ENCODE measurements at places on chromosomes 5 and 9.

DNA sequence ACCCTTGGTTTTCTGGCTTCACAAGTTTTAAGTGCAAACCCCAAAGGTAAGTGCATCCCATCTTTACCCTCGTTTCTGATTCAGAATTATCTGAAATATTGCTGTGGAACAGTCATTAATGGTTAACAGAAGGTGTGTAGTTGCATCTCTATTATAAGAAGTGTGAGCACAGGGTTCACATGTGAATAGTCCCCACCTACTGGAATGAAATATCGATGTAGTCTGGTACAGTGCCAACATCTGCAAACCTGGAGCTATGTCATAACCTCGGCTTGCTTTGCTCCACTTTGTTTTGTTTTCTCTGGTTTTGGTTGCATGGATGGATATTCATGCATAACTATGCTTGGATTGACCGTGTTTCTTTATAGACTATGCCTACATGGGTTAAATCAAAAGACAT, 12.6 kb downstream of the HTR4 start:
- no peaks in the 10 kb centered on the region for H3K4me1 ChIP-seq
- no peak for DNase-seq
- no peaks in the 10 kb centered on the region for H3K36me3 ChIP-seq
- no peak overlapping the region for H3K27ac ChIP-seq
- no peak overlapping the region for H3K4me3 ChIP-seq
- H3K27me3 ChIP-seq: no peaks in the 10 kb centered on the region

GRCh38 chr9:68416936-68417564, 60.6 kb downstream of the PGM5 start:
- no peaks in the 10 kb centered on the region for H3K27me3 ChIP-seq
- no peaks in the 10 kb centered on the region for H3K36me3 ChIP-seq
- H3K4me3 ChIP-seq: no peak overlapping the region
- H3K4me1 ChIP-seq: no peaks in the 10 kb centered on the region

GRCh38 chr9:26951794-26952193, 4.4 kb upstream of the IFT74 start:
- H3K36me3 ChIP-seq: no peaks in the 10 kb centered on the region
- DNase-seq: no peak
- H3K4me1 ChIP-seq: no peaks in the 10 kb centered on the region
- no peak overlapping the region for H3K27ac ChIP-seq
- H3K4me3 ChIP-seq: no peak overlapping the region

- no peak overlapping the region for H3K27ac ChIP-seq
- H3K4me3 ChIP-seq: no peak overlapping the region
- DNase-seq: peak; percentile 33
- no peaks in the 10 kb centered on the region for H3K4me1 ChIP-seq
These were observed 109.4 kb upstream of the DMRTA1 start for GRCh38 chr9:22337261-22337660.

DNA sequence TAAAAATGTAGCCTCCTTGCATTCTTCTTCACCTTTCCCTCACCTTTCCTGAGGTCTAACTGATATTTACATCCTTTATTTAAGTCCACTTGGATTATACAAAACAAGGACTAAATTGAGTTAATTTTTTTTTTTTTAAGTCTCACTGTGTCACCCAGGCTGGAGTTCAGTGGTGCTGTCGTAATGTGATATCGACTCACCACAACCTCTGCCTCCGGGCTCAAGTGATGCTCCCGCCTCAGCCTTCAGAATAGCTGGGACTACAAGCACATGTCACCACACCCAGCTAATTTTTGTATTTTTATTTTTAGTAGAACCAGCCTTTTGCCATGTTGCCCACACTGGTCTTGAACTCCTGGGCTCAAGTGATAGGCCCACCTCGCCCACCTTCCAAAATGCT, 195.3 kb downstream of the BNC2 start:
- no peaks in the 10 kb centered on the region for H3K27me3 ChIP-seq
- DNase-seq: no peak
- no peak overlapping the region for H3K27ac ChIP-seq
- H3K4me1 ChIP-seq: peaks cover 21% of the 10 kb centered on the region

DNA sequence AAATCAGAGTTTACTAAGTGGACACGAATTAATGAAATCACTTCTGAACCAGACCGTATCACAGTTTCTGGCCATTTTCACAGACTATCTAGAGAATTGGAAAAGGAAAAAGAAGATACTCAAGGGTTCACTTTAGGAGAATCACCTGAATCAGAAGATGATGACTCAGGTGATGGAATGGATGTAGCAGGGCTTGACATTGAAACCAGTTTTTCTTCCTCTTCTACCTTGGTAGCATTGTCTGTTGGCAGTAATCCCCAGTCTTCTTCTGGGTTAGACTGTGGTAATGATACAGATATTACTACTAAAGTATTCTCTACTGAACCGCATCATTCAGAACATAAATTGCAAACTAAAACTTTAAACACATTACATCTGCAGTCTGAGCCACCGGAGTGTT, 38.5 kb downstream of the ICE1 start:
- no peak overlapping the region for H3K4me3 ChIP-seq
- H3K4me1 ChIP-seq: no peaks in the 10 kb centered on the region
- H3K27me3 ChIP-seq: no peaks in the 10 kb centered on the region
- peaks cover 4% of the 10 kb centered on the region for H3K36me3 ChIP-seq
- no peak overlapping the region for H3K27ac ChIP-seq

GRCh38 chr9:88537761-88538091, 2.7 kb downstream of the NXNL2 start:
- H3K4me1 ChIP-seq: peaks cover 12% of the 10 kb centered on the region
- no peaks in the 10 kb centered on the region for H3K27me3 ChIP-seq
- no peaks in the 10 kb centered on the region for H3K36me3 ChIP-seq
- no peak overlapping the region for H3K4me3 ChIP-seq

- peaks cover 7% of the 10 kb centered on the region for H3K36me3 ChIP-seq
- H3K4me1 ChIP-seq: peaks cover 10% of the 10 kb centered on the region
- H3K4me3 ChIP-seq: no peak overlapping the region
- H3K27me3 ChIP-seq: no peaks in the 10 kb centered on the region
These were observed 40.2 kb downstream of the ACO1 start for GRCh38 chr9:32424616-32425015.

DNA sequence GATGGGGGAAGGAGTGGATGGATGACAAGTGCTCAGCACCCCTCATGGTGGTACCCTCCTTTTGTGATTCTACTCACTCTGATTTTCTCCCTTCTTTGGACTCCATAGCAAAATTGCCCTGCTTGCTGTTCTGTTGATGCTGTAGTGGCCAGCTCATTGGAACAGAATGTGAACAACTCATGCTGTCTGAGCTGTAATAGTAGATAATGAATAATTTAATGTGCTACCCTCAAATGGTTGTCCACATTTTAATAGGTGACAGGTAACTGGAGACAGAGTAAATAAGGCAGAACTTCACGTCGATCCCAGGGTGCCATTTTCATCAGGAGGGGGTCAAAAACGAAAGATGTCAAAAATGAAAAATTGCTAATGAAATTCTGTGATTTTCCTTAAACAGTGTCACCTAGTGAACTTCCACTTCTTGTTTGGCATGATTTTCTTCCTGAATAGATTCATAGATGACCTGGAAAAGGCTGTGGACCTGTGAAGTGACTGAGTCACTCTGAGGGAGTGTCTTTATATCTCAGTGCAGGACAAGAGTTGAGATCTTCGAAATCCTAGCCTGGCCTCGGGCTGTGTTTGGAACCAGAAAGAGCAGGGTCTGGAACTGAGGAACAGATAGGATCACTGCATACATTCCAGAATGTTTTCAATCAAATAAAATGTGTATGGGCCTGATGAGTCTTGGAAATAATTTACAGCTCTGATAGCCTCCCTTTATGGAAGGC, 270.2 kb downstream of the PSAT1 start:
- no peak overlapping the region for H3K4me3 ChIP-seq
- H3K4me1 ChIP-seq: no peaks in the 10 kb centered on the region
- H3K27me3 ChIP-seq: no peaks in the 10 kb centered on the region
- no peaks in the 10 kb centered on the region for H3K36me3 ChIP-seq
- peak; percentile 79 for DNase-seq
- H3K27ac ChIP-seq: no peak overlapping the region

GRCh38 chr5:167652690-167653089, 638.8 kb upstream of the WWC1 start:
- DNase-seq: peak; percentile 74
- no peaks in the 10 kb centered on the region for H3K36me3 ChIP-seq
- no peak overlapping the region for H3K4me3 ChIP-seq
- H3K27me3 ChIP-seq: no peaks in the 10 kb centered on the region
- no peak overlapping the region for H3K27ac ChIP-seq

DNA sequence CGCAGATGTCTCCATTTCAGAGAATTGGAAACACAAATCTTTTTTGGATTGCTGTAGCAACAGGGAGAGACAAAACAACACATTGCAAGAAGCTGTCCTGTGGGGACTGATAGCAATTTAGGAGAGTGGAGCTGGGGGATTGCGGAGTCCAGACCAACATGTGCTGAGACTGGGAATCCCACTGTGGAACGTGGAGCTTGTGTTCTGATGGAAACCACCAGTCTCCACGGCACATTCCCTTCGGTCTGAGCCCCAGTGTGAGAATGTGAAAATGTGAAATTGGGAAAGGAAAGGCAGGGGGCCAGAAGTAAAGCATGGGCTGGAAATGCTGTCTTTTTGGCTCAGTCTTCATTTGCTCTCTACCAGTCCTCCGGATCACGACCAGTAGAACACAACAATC, 348.8 kb upstream of the TNC start:
- no peak overlapping the region for H3K27ac ChIP-seq
- H3K36me3 ChIP-seq: no peaks in the 10 kb centered on the region
- no peak overlapping the region for H3K4me3 ChIP-seq
- no peaks in the 10 kb centered on the region for H3K4me1 ChIP-seq
- no peak for DNase-seq
- no peaks in the 10 kb centered on the region for H3K27me3 ChIP-seq

DNA sequence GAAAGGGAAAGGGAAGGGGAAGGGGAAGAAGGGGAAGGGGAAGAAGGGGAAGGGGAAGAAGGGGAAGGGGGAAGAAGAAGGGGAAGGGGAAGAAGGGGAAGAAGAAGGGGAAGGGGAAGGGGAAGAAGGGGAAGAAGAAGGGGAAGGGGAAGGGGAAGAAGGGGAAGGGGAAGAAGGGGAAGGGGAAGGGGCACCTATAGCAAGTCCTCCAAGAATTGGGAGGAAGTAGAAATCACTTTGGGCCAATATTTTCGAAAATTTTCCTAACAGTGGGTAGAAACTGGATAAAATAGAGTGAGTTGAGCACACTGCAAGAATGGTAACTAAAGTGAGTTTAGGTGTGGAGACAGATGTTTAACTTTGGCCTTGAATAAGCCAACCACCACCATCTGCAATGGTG, 915.3 kb downstream of the DNAH5 start:
- no peaks in the 10 kb centered on the region for H3K4me1 ChIP-seq
- DNase-seq: no peak
- H3K27ac ChIP-seq: no peak overlapping the region
- no peaks in the 10 kb centered on the region for H3K27me3 ChIP-seq

DNA sequence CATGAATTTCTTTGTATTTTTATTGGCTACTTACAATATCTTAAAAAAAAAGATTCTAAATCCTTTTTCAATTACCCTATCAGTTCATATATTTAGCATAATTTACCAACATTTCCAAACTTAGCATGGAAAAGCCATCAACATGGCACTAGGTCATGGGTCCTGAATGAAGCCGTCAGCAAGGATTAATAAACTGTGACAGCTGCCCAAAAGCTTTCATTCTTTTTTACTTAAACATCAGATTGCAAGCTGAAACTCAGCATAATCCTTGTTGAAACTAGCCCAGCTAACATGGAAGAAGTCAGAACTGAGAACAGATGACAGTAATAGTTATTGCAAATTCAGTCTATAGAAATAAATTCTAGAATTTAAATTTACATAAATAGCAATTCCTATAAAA, 209.8 kb downstream of the ADAMTS6 start:
- peak; percentile 14 for DNase-seq
- H3K36me3 ChIP-seq: no peaks in the 10 kb centered on the region
- H3K4me3 ChIP-seq: no peak overlapping the region
- no peak overlapping the region for H3K27ac ChIP-seq

All from fibroblast of lung (primary cell).